ENCODE measurements at places on chromosomes 1 and 21.

DNA sequence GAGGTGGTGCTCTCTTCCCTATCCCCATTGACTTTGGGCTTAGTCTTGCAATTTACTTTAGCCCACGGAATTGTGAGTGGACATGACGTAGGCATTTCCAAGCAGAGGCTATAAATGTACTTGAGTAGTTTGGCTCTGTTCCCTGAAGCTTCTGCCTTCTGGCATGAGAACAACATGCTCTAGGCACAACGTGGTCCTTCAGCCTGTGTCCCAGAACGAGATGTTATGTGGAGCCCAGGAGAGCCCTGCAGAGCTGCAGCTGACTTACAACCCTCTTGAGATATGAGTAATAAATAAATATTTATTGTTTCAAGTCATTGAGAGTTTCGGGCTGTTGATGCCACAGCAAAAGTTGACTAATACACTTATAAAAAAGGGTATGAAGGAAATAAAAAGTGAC is 105.2 kb upstream of the HMGB4 start:
- no peak for DNase-seq

- no peak for DNase-seq
Observed at GRCh38 chr1:245938046-245938435, 569.0 kb downstream of the SMYD3 start.

GRCh38 chr1:209879539-209879938 is 51.8 kb downstream of the UTP25 start:
- DNase-seq = peak; percentile 74

DNA sequence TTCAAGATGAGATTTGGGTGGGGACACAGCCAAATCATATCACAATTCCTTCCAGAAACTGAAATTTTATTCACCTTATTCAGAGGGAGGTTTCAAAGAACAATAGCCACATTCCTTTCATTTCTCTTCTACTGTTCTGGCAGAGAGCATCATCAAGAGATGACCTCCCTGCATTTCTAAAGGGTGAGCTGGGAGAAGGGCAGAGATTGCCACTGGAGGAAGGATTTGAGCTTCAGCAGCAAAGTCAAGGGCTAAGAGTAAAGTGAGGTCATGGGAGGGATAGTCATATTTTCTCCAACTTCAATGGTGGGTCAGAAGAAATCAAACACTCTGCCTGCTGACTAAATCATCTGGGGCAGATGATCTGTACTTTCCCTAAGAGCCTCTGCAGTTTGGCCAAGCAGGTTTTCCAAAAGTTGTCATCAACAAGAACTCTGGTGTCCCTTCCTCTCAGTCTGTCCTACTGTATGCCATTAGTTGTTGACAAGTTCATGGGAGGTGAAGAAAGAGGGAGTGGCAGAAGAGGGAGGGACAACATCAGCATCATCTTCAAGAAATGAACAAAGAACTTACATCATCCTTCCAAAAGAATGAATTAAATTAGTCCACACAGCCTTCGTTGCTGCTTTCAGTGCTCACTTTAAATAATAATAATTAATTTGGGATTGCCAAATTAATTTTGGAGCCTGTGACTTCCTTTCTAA is 298.3 kb downstream of the ASTN1 start:
- DNase-seq = peak; percentile 45

DNA sequence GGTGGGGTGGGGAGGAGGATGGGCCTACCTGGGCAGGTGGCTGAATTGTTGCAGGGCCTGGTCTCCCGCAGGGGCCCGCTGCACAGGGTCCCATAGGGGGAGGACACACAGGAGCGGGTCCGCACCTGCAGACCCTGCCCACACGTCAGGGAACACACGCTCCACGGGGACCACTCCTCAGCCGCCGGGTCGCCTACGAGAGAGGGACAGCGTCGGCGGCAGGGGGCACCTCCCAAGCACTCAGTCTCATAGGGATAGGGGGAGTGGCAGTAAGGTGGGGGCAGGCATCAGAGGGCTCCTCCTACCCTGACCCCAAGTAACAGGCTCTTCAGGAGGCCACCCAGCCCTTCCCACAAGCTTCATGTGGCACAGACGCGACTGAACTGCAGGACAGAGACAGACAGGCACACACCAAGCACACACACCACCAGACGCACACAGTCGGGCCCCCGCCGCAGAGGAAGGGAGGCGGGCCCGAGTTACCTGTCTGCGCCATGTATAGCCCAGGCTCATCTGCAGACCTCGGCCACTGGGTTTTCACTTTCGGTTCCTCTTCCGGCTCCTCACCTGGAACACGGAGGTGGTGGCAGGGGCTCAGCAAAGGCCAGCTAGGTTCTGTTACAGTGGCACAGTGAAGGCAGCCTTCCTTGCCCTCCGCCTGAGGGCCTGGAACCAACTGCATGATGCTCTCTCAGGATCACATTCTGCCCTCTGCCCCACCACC is 19.8 kb downstream of the ADGRB2 start:
- DNase-seq = no peak
